ENCODE measurements at places on chromosomes 1 and 21. TPM values are rescaled to one million over a fixed set of nuclear protein-coding genes. Genes with fewer than 3 reads are reported as not detected.

Gene CNKSR1
- 5.6 TPM for total RNA-seq

Gene PCSK9
- not detected for total RNA-seq

Gene PTGER3
- total RNA-seq: 3.5 TPM

Gene MROH9
- 1.3 TPM for total RNA-seq

Gene NVL
- total RNA-seq: 31.9 TPM

Gene DDAH1
- total RNA-seq: 32.3 TPM

Gene TSEN15
- total RNA-seq: 18.2 TPM

Gene FCRLB
- 2.0 TPM for total RNA-seq

Gene CCDC190
- total RNA-seq: not detected

Gene MCOLN3
- 3.7 TPM for total RNA-seq

Gene KRTAP10-9
- total RNA-seq: not detected

Gene DNAJC6
- total RNA-seq: 1.3 TPM

Gene ARHGEF16
- total RNA-seq: 1.1 TPM

Gene MATN1
- 0.95 TPM for total RNA-seq

Gene FMO1
- total RNA-seq: 6.9 TPM

Gene HHIPL2
- 0.86 TPM for total RNA-seq

Gene NR1I3
- total RNA-seq: not detected

Gene KIAA1614
- 14.3 TPM for total RNA-seq

Gene CFHR3
- total RNA-seq: 0.11 TPM

Gene FNDC5
- total RNA-seq: 12.1 TPM

Gene AMY2A
- total RNA-seq: 0.87 TPM

Gene BPNT1
- 15.7 TPM for total RNA-seq

Gene CYP4A11
- total RNA-seq: not detected

Gene DONSON
- total RNA-seq: 14.1 TPM

Gene NFASC
- 73.2 TPM for total RNA-seq

Gene SOX13
- 12.0 TPM for total RNA-seq

Gene IL20
- total RNA-seq: not detected

Gene HSPG2
- total RNA-seq: 74.0 TPM

Gene DCDC2B
- total RNA-seq: not detected

Gene TFF3
- 131 TPM for total RNA-seq

Gene KRTAP12-2
- total RNA-seq: not detected
